ENCODE measurements at places on chromosomes 12 and 14. TPM values are rescaled to one million over a fixed set of nuclear protein-coding genes. Genes with fewer than 3 reads are reported as not detected.

DNA sequence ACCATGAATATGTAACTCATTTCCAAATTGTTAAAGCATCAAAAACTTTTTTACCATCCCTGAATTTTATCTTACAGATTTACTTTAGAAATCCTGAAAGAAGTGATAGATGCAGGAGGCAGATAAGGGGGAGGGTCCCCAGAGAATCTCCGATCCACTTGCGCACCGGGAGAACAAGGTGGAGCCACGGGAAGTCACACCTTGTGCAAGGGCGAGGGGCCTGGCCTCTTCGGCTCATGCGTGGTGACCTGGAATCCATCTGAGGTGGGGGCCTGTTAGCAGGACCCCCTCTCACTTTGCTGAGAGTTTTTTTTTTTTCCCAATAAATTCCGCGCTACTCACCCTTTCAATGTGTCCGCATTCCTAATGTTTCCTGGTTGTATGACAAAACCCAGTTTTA lies 80.2 kb upstream of the CDKN3 start:
- DNase-seq, result no peak

Gene MYF6
- polyA plus RNA-seq, result 119 TPM

Gene COQ10A
- polyA plus RNA-seq, result 16.4 TPM

Gene SLC38A4
- polyA plus RNA-seq, result 10.3 TPM

Gene HOXC4
- 21.4 TPM for polyA plus RNA-seq

- DNase-seq, result no peak
Observed at GRCh38 chr14:21091821-21092272, 6.6 kb downstream of the ZNF219 start.

- no peak for DNase-seq
Observed at GRCh38 chr14:106733771-106734170, 1207.4 kb downstream of the TMEM121 start.

GRCh38 chr12:10154145-10154496 lies 17.8 kb downstream of the OLR1 start:
- no peak for DNase-seq

DNA sequence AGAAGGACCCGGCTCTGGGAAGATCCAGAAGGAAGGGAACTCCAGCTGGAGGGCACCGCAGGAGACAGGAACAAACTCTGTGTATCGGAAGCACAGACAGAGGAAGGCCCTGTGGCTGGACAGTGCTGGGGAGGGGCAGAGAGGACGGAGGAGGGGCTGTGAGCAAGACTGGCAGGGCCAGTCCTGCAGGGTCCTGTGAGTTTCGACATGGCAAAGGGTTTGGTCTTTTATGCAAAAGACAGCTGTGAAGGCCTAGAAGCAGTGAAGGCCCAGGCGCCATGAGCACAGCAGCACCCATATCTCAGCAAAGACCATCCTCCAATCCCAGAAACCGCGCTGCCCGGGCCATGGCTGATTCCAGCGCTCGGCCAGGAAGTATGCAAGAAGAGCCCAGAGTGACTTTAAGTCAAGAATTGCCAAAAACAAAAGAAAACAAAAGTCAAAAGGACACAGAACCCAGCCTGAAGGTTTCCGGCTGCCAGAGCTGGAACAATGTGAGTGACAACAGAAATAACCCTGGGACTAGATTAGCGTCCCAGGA lies 126.5 kb downstream of the NCOR2 start:
- DNase-seq, result no peak

Gene CPNE6
- polyA plus RNA-seq, result not detected

Gene NFE2
- polyA plus RNA-seq, result 1.7 TPM

DNA sequence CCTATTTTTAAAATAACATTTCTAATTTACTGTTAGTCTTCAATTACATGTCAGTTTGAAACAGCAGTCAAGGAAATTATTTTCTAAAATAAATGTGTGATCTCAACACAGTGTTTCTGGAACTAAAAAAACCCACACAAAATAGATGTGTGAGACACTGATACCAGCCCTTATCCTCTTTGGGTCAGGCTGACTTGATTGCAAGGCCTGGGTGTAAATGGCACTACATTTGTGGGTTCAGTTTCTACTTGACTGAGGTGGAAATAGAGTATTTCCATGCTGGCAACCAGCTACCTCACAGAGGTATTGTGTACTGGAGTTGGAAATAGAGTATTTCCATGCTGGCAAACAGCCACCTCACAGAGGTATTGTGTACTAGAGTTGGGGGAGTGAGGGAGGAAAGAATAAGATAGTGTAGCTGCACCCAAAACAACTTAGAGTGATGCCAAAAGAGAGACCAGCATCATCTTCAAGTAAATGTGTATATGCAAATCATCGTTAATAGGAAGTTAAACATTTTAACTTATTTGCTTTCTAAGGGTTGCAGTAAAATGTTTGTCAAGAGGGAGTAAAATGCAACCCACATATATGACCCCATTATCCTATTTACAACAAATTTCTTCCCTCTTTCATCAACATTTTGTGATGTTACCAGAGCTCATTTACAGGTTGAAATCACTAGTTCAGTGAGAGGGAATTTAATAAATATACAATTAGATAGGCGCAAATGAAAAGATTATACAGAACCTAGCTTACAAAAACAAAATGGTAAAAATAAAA lies 10.7 kb upstream of the LYZ start:
- DNase-seq, result no peak

Gene GLI1
- 8.2 TPM for polyA plus RNA-seq

Gene GNB3
- 32.6 TPM for polyA plus RNA-seq
